ENCODE measurements at places on chromosomes 2 and 18. TPM values are rescaled to one million over a fixed set of nuclear protein-coding genes. Genes with fewer than 3 reads are reported as not detected.

DNA sequence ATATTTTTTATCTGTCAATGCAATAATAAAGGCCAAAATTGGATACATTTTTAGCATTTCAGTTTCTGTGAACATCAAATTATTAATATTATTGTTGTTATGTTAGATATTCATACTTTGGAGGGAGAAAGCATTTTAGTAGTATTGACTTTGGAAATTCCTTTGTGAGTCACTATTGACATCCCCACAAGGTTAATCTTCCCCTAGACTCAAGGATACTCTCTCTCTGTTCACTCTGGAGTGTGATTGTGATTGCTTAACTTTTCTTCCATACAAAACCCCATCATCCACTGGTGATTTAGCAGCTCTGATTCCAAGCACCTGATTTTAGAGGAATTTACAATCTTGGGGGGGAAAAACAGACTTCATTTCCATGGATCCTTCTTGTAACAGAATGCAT, 352.0 kb downstream of the THSD7B start:
- DNase-seq, result peak; percentile 39

- no peak for DNase-seq
These were observed 7.2 kb upstream of the KCNK3 start for GRCh38 chr2:26685341-26685740.

DNA sequence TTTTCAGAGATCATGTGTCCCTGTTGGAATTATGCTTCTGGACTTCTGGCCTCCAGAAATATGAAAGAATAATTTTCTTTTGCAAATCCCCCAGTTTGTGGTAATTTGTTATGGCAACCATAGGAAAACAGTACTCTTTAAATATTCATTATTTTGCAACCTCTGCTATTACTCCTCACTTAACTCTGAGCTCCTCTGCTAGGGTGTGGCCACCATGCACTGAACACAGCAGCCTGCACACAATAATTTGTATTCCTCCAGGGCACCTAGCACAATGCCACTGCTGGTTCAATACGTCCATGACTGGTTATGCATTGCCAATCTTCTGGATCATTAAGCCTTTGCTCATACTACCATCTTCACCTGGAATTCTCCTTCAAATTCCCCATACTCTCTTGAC, 232.0 kb downstream of the CNTNAP5 start:
- DNase-seq, result no peak

GRCh38 chr2:100241236-100241635, 81.1 kb downstream of the LONRF2 start:
- no peak for DNase-seq

DNA sequence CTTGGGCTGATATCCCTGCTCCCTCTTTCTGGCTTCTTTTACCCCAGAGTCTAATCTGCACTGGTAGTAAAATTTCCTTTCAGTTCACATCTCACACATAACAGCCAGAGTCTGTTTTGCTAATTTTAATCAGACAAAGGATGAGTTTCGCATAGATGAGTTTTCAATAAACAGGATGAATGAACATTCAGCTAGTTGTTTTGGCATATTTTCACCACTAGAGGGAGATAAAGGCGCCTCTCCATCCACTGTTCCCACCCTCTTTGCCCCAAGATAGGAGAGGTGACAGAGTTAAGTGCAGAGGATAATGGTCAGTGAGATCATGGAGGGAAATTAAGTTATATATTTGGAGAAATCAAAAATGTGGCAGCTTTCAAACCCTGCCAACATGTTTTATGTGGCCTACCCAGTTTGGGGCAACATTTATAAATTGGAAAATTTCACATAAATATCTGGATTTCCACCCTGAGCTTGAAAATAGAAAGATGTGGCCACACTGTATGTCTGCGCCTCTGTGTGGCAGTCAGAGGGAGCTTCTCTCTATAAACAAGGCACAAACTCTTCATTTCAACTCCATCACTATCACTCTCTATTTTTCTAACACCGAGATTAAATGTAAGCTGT, 48.5 kb upstream of the DTNA start:
- DNase-seq, result peak; percentile 62

COL5A2 gene
- 962 TPM for total RNA-seq

TNFAIP6 gene
- total RNA-seq, result 8.9 TPM

- peak; percentile 22 for DNase-seq
These were observed 164.4 kb downstream of the FMNL2 start for GRCh38 chr2:152499331-152499816.

- DNase-seq, result peak; percentile 18
These were observed 7.1 kb upstream of the PPP1R1C start for GRCh38 chr2:181978351-181979150.

- DNase-seq, result no peak
These were observed 193.0 kb upstream of the THSD7B start for GRCh38 chr2:136572335-136572734.

DNA sequence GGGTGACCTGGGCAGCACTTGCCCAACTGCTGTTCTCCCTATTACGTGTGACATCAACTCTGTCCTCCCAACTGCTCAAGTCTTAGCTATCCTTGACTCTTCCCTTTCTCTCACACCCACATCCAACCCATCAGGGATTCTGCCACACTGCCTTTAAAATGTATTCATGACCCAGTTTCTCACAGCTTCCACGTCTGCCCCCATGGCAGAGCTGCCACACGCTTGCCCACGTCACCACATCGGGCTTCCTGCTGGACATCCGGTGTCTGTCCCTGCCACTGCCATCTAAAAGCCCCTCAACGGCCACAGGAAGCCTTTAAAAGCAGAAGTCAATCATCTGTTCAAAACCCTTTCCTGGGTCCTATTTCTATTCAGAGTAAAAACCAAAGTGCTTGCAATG, 233.1 kb upstream of the POU3F3 start:
- no peak for DNase-seq

IL1F10 gene
- not detected for total RNA-seq

DNA sequence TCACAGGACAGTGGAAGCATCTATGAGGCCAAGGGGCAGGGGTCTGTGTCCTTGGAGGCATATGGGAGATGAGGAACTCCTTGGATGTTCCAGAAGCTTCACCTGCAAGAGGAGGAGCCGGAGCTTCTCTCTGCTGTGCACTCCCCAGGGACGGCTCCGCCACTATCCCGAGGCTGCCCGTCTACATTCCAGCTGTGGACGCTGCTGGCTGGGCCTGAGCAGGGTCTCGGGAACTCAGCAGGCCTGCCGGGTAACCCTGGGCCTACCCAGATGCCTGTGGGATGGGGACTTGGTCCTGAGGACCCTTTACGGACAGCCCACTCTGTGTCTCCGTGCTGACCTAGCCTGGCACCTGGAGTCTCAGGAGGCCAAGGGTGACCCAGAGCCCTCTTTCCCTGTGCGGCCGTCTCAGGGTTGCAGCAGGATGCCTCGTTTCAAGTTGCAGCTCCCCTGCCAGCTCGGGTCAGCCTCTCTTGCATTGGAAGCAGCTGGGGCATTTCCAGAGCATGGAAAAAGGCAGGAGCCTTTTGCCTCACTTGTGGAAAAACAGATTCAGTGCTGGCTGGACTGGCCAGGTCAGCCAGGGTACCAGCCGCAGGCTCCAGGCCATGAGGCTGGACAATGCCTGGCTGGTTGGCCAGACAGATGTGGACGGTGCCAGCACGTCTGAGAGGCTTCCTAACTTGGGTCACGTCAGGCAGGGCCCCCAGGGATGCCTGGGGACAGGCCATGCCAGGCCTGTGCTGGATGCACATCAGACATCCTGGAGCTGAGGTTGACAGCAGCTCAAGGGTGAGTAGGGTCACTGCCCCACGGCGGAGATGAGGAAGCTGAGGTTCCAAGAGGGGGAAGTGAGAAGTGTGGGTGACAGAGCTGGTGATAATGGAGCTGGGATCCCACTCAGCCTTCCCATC, 41.5 kb downstream of the SCTR start:
- DNase-seq, result peak; percentile 10

DNA sequence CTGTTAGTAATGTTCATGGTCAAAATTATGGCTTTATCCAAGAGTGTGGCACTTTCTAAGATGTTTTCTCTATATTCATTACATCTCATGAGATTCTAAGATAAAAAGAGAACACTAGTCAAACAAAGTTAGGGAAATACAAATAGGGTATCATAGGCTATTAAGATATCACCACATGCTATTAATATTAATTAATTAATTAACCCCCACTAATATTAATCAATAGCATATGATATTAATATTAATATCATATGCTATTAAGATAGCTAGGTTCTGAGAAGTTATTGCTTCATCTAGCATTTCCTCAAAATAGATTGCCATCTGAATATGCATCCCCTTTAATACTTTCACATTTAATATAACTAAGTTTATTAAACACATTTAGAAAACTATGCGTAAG, 22.1 kb downstream of the DSG3 start:
- DNase-seq, result no peak

CELF4 gene
- not detected for total RNA-seq

DNA sequence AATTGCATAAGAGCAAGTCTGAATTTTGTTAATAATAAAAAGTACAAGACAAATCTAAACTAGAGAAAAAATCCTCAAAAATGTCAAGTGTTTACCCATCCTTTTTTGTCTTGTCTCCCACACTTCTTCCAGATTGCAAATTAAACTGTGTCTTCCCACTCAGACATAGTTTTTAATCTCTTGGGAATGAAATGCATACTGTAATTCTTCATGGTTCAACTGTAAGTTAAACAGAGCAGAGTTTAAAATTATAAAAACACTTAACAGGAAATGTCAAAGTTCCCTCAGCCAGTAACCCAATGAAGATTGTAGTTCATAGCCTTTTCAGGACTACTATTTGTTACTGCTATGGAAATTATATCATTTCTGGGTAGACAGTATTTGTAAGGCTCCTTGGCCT, 171.8 kb downstream of the UBE2E3 start:
- DNase-seq, result no peak

Measured in GM23248 (cell line).